Large intestine (tissue), 12 donors: ENCODE measurements at places on chromosomes 3 and 15.

- DNase-seq, result no peak
Measured at GRCh38 chr3:100899440-100900091, 93.7 kb downstream of the ABI3BP start.

DNA sequence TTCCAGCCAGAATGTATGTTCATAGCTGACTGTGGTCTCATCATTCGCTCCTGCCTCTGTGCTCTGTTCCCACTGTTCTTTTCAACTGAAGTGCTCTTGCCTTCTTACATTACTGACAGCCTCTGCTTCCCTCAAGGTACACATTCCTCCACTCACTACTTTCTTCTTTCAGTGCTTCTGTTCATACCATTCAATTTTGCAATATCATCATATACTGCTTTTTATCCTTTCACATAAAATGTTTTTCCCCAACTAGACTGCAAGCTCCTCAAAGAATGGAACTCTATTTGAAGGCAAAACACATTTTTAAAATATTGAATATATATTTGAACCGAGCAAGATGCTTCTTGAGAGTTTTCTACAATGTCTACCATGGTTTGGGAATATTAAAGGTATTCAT is 291.1 kb downstream of the CTNNB1 start:
- DNase-seq, result no peak

DNA sequence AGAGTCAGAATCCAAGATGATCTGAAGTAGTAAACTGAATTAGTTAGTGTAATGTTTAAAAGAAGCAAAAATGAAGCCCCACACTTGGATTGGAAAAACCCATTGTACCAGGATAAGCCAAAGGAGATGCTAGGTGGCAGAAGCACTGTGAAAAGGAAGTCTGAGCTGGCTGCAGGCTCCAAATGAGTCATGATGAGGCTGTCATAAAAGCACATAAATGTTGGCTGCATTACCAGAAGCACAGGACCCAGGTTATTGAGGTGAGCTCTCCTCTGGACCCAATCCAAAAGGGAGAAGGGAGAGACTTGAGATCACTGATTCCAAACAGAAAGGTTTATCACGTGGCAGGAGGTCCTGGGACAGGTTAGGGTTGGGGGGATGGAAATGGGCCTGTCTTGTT is 3.2 kb upstream of the ACAN start:
- DNase-seq, result no peak

DNA sequence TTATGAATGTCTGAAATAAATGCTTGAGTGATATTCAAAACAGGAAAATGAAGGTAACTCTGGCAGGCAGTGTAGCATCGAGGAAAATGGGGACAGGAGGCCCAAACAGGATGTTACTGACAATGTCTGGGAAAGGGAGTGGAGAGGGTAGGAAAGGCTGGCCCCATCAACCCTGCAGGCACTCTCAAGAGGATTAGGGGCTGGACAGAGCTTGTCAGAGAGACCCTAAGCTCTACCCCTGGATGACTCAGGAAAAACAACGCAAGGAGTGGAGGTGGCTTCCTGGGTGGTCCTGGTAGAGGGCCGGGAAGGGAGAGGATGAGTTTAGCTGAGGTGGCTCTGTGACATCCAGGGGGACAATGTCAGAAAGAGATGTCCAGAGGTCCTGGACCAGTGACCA is 106.0 kb downstream of the RYK start:
- no peak for DNase-seq

DNA sequence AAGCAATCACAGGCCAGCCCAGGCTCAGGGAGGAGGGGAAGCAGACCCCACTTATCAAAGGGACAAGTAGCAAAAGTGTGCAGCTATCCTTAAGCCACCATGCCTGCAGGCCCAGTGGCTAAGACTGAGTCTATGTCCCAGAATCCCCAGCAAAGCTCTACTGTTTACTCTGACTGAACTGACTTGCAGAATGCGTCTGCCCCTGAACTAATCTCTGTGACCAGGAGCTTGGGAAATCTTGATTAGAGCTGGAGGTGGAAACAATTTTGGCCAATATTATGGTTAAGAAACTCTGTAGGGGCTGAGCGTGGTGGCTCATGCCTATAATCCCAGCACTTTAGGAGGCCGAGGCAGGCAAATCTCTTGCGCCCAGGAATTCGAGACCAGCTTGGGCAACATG is 22.6 kb downstream of the DPH3 start:
- no peak for DNase-seq

DNA sequence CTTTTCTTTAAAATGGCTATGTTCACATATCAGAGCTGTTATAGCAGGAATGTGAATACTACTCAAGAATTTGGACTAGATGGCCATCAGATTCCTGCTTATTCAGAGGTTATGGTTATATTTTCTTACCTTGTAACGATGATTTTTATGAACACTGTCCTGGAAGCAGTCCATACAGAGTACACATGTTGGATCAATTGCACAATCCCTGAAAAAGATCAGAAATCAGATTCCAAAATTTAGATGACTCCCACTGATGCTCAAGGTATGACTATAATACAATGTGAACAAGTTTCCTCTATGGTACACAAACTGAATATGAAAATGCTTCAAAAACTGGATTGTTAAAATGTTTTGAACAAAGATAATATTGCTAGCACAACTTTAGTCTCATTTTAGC is 23.3 kb downstream of the UBR1 start:
- DNase-seq, result no peak
